ENCODE measurements at places on chromosomes 4 and X.

- peak; percentile 6 for DNase-seq
Observed at GRCh38 chr4:144611850-144612249, 34.1 kb upstream of the HHIP start.

GRCh38 chr4:78602334-78602733 is 50.8 kb downstream of the ANXA3 start:
- no peak for DNase-seq

DNA sequence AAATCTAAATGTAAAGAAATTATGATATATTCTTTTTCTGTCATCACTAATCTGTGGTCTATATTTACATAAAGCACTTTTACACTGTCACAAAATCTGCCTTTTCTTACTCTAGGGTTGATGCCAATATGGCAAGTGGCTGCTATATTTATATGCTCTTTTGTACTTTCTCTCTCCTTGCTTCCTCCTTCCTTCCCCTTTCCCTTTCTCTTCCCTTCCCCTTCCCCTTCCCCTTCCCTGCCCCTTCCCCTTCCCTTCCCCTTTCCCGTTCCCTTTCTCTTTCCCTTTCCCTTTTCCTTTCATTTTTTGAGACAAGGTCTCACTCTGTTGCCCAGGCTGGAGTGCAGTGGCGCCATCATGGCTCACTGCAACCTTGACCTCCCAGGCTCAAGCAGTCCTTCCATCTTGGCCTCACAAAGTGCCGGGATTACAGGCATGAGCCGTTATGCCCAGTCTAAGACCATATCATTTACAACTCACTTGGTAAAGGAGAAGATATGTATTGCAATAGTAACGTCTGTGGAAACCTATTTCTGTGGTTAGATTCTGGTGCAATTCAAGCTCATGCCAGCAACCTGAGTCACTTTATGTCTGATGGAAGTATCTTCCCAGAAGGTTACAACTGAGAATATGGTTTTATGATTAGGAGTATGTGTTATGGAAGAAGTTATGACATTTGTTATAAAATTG is 13.9 kb upstream of the PLAC8 start:
- peak; percentile 91 for DNase-seq

DNA sequence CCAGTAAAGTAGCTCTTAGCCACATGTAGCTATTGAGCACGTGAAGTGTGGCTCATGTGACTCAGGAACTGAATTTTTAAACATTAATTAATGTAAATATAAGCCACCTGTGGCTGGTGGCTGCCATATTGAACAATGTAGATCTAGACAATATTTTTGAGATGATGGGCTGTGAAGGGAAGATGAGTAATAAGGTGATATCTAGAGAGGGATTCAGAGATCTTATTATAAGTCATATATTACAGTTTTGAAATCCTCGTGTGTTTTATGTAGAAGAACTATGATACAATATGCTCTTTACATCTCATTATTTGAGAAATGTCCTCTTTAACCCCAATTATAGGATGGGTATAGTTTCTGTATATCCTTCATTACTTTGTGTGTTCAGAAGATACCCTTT is 5.6 kb downstream of the GAR1 start:
- DNase-seq = no peak
